Putamen (tissue), 1 donor: ENCODE measurements at places on chromosomes 16 and 17.
A peak's percentile ranks its signal among the peaks of the same experiment; 100 is the strongest.

DNA sequence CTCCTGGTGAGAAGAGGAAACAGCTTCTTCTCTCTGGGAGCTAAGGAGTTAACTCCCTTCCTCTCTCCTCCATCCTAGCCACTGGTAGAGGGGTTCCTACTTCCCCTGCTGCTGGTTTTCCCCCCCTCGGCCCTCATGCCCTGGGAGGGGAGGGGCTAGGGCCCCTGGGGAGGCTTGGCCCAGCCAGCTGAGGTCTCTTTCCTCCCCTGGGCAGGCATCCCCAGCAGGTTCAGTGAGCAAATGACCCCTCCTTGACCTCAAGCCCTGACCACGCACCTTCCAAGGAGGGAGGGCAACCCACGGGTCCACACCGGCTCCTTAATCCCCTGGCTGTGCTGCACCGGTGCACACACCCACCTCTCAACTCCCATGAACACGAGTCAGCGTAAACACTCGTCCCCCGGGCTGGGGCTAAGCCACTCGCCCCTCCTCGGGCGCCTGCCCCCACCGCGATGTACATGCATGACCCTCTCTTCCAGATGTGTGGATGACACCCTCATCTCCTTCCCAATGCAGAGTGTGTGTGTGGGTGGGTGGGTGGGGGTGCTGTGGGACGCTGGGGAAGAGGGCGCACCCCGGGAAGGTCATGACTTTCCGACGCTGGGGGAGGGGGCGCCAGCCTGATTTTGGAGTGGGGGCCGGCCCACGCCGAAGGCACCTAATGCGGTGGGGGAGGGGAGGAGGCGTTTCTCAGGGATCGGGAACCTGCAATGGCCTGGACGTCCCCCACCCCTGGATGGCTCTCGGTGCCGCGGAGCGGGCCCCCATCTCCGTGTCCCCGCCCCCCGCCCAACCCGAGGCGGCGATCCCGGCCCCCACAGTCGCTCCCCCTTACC lies 33.7 kb downstream of the SRCIN1 start:
- peak; percentile 44 for DNase-seq

DNA sequence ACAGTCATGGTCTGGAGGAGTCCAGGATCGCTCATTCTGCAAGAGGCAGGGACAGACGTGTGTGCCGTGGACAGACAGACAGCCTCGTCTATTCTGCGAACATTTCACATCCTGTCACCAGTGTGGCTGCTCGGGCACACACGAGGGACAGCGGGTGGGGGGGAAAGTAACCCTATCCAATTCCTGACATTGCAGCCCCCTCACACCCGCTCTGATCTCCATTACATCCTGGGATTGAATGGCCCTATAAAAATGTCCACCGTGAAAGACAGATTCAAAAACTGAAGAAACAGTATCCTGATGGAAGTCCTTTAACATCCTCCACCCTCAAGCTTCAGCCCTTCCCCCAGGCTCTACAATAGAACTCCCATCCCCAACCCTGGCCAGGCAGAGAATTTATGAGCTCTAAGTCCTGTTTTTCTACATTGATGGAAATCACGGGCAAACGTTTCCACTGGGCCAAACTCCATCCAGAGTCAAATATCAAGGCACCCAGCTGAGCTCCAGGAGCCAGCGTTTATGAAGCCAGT lies 39.4 kb downstream of the HS3ST3A1 start:
- no peak for DNase-seq

DNA sequence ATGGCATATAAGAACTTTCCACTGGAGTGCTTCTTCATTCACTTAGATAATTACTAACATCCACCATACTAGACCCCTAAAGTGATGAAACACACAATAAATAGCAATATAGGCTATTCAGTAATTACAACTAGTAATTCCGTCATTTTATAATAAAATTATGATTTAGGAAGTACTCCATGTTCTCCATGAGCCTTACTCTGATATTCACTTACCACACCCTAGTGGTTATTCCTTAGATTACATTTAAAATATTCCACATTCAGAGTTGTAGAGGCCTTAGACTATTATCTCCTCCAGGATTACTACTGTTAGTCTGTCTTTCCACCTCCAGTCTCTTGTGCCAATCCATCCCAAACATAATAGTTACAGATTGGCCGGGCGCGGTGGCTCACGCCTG lies 62.4 kb downstream of the STH start:
- DNase-seq: no peak

GRCh38 chr16:12168074-12169000 lies 191.8 kb downstream of the SNX29 start:
- peak; percentile 83 for DNase-seq

- DNase-seq: no peak
Measured at GRCh38 chr16:85067426-85067825, 39.8 kb downstream of the KIAA0513 start.

DNA sequence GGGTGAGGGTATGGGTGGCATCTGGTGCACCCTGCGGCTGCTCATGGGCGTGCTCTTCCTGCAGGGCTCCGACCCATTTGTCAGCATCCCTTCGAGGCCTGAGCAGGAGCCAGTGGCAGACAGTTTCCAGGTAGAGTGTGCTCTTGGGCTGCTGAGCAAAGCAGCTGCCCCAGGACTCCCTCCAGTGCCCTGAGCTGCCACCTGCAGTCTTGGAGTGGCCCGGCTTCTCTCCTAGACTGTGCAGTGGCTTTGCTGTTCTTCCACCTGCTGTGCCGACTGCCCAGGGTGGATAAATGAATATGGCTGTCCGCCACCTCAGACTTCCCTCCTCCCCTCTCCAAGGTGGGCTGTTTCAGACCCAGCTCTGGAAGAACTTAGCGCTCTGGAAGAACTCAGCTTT lies 10.8 kb upstream of the JPT2 start:
- DNase-seq: no peak

GRCh38 chr16:77062878-77063675 lies 127.9 kb upstream of the MON1B start:
- DNase-seq: no peak

DNA sequence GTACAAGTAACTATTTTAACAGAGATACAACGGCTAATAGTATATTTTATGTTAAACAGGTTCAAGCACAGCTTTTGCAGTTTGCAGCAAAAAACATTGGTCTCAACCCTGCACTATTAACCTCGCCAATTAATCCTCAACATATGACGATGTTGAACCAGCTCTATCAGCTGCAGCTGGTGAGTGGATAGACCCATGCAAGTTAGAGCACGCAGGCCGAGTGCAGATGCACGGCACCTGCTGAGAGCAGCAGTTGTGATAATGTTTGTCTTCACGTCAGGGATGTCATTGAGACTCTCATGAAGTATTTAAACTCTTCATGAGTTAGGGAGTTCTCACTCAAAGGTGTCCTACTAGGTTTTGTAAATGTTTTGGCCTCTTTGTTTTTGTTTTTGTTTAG lies 45.6 kb downstream of the TMC6 start:
- DNase-seq: no peak

DNA sequence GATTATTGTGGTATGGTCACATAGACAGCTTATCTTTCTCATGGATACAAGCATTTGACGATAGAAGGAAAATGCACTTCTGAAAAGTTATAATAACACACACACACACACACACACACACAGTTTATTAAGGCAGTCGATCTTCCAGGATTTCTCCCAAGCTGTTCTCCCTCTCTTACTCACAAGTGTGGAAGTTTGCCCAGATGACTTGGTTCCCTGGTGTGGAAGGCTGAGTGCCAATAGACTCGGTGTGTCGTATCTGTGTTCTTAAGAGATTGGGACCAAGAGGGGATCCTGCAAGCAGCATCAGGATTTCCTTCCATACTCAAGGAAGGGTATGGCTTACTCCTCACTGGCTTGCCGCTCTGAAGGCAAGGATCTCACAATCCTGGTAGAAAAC lies 279.6 kb downstream of the HS3ST3B1 start:
- no peak for DNase-seq

GRCh38 chr17:43171586-43172487 lies 823 bp downstream of the NBR1 start:
- peak; percentile 46 for DNase-seq

GRCh38 chr17:78925662-78926555 lies 722 bp upstream of the TIMP2 start:
- peak; percentile 51 for DNase-seq

DNA sequence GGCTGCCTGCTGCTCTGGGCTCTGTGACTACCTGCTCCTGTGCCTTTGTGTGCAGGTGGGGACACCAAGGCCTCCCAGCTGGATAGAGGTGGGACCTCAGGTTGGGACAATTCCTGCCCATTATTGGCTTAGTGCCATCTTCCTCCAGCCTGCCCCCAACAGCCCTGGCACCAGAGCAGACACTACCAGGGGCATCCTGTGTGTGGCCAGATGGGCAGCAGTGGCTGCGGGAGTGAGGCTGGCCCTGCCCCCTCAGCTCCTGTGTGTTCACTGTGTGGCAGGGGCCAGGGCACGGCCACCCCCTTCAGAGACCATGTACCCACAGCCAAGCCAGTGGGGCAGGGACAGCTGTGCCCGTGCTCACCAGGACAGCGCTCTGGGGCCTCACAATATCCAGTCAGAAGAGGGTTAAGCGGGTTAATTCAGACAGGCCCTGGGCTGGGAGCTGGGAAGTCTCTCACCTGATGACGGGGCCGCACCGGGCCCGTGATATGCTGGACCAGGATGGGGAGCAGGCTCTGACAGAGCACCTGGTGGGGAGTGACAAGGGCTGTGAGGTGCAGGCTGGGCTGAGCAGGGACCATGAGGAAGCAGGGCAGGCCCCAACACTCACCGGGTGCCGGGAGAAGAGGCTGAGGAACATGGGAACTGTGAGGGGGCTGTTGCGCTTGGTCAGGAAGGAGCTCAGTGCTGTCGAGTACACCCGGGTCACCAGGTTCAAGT lies 13.0 kb downstream of the MYBBP1A start:
- DNase-seq: no peak

- no peak for DNase-seq
Measured at GRCh38 chr17:34673995-34674890, 94.9 kb downstream of the TMEM132E start.

DNA sequence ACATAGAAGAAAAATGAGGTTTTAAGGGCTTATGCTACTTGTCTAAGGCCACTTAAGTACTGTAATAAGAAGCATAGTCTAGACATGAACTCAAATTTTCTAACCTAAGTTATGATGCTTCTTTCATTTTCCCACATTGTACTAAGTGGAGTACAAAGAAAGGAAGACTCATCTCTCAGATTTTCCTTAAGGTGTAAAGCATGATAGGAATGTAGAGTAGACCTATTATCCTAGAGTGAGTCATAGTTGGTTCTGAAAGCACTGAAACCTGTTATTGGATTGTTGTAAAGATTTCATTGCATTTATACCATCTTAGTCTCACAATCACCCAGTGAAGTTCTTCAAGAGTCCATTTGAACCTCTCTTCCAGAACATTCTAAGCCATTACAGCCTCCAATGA lies 343.8 kb downstream of the TOX3 start:
- DNase-seq: no peak

GRCh38 chr16:68235108-68235886 lies 630 bp downstream of the ESRP2 start:
- DNase-seq: no peak

- DNase-seq: no peak
Measured at GRCh38 chr17:63480826-63481487, 4.1 kb downstream of the ACE start.

DNA sequence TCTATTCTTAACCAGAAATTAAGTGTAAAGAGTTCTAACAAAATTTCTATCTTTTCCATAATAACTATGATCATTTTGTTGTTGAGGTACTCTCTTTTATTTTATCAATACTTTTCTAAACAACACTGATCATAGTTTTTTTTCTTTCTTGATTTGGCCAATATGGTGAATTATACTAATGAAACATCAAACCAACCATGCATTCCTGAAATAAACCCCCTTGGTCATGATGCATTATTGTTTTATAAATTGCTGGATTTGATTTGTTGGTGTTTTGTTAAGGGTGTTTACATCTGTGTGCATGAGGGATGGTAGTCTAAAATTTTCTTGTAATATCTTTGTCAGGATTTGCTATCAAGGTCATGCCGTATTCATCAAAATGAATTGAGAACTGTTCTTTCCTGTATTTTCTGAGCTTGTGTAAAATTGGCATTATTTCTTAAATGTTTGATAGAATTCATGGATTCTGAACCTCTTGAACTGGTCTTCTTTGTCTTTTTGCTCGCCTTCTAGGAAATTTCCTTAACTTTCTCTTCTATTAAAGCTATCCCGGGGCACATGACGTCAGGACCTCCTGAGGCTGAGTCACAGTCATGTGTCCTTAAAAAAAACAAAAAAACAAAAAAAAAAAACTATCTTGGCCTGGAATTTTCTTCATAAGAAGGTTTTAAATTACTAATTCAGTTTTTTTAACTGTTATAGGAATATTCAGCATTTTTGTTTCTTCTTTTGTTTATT lies 3.9 kb upstream of the TRIM25 start:
- DNase-seq: no peak

DNA sequence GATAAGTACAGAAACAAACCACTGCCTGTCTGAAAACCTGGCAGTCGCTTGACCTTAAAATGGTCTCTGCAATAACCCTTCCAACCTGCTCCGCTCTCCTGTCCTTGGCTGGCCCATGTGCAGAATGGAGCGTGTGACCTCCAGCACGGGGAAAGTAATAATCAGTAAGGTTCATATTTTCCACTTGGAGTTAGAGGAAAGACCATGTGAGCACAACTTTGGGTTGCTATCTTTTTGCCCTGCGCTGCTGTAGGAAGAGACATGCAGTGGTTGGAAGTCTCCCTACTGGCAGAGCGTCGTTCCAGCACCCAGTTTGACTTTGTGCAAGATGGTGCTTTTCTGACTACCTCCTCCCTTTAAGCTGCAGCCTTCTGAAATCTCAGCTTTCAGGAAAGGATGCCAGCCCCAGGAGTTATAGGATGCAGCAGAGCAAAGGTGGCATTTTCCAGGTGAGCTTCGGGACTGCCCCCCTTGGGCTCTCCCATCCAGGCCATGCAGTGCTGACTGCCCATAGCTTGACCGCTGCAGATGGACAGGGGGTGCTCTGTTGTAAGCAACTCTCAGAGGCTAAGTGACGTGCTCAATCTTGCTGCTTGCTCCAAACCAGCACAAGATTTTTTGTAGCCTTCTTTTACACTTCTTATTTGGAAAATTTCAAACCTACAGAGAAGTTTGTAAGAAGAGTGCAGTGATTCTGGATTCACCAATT lies 110.7 kb upstream of the NOL11 start:
- no peak for DNase-seq

DNA sequence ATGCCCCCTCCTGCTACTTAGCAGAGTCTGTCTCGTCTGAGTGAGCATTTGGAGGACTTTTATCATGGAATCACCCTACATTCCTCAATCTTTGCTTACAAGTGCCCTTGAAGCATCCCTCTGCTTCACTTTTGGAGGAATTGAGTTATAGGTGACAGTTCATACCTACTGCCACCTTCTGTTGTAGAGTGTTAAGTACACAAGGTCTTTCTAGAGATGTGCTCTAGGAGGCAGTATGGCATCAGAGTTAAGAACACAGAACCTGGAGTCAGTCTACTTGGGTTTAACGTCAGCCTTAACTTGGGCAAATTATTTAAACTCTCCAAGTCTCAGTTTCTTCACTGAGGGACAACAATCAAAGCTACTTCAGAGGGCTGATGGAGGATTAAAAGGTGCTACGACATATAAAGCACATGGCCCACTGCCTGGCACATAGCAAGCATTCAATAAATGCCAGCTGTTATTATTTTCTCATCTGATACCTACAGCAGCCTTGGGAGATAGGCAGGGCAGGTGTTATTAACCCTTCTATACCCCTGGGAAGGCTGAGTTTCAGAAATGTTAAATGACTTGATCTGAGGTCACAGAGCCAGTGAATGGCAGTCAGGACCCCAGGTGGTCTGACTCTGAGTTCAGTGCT lies 62.2 kb downstream of the UTP18 start:
- DNase-seq: no peak
